ENCODE measurements at places on chromosomes 5 and 9.

GRCh38 chr5:143541943-143542797 lies 138.7 kb upstream of the NR3C1 start:
- no peak for DNase-seq

- no peak for DNase-seq
These were observed 31.5 kb downstream of the ZSWIM6 start for GRCh38 chr5:61363401-61364114.

- peak; percentile 86 for DNase-seq
These were observed 12.8 kb upstream of the MTAP start for GRCh38 chr9:21789541-21790037.

- DNase-seq: no peak
These were observed 65.5 kb upstream of the POU4F3 start for GRCh38 chr5:146273109-146273508.

GRCh38 chr9:101311758-101312420 lies 72.9 kb downstream of the BAAT start:
- DNase-seq: peak; percentile 62

All from CD14-positive monocyte (primary cell).